ENCODE measurements at places on chromosomes 4 and X.
A peak's percentile ranks its signal among the peaks of the same experiment; 100 is the strongest.

GRCh38 chrX:45445745-45446412, 245.2 kb upstream of the DIPK2B start:
- DNase-seq = no peak

GRCh38 chr4:138656990-138657389, 358.6 kb upstream of the NOCT start:
- no peak for DNase-seq

DNA sequence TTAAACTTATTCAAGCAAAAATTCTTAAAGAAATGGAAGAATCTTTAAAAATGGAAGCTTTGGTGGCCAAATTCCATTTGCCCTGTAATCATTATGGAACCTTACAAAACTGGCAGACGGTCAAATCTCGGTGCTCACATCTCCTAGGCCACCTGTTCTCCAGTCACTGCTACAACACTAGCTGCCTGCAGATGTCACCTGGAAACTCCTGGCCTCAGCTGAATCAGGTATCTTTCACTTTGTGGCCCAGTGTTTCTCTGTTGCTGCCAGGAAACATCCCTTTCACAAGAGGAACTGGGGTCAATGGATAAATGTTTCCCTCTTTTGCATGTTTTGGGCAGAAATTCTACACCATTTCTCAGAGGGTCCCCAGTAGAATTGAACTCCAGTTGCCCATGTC, 4.2 kb upstream of the CXCL3 start:
- peak; percentile 39 for DNase-seq

DNA sequence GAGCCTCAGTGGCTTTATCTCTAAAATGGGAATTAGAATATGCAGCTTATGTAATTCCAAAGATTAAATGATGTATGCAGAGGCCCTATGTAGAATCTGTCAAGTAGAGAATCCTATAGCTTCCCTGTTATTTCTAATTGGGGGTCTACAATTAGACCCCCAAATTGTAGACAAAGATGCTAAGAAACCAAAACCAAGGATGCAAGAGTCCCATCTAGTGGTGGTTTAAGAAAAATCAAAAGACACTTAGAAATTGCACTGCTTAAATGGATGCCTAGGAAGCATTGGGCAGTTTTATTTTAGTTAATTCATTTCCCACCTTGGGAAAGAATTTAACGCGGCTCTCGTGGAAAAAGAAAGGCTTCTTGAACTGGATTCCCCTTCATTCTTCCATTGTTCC, 115.2 kb downstream of the GABRA2 start:
- no peak for DNase-seq

GRCh38 chr4:184752496-184753275, 18.8 kb upstream of the CENPU start:
- no peak for DNase-seq

- DNase-seq = no peak
Measured at GRCh38 chr4:139443661-139444060, 10.3 kb upstream of the RAB33B start.

DNA sequence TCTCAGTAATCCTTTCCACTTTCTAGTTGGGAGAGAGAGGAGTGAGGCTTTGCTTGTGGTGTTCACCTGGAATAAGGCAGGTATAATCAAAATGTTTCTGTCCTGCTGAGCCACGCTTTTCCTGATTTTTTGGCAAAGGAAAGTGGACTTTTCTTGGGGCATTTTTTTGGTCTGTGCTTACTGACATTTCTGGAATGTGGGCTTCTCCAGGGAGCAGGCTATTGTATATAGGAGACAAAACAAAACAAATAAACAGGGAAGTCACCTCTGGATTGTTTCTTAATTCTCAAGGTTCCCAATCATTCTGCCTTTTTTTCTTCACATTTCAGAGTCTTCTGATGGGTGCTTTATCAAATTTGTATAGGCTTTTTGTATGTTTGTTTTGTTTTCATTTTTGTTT, 25.7 kb upstream of the RP2 start:
- DNase-seq = no peak

GRCh38 chr4:124055896-124056295, 656.6 kb downstream of the ANKRD50 start:
- no peak for DNase-seq

DNA sequence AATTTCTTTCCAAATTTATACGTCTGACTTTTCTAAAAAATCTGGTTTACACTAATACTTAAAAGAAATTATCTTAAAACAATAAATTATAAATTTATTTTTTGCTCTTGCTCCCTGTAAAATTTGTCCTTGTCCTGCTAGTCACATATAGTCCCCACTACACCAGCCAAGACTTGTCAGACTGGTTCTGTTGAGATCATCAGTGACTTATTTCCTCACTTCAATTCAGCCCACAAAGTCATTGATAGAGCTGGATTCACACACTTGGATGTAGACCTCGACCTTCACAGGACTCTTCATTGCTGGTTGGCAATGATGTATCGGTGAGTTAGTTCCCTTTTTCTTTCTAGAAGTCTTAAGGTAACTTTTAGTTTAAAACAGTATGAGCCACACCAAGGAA, at the start of gene TMPRSS11E:
Gene TMPRSS11E (plus strand): TSS at position 263 of the 400 bp plus-strand sequence. CDS start 50 bp downstream, at position 313.
- no peak for DNase-seq

GRCh38 chr4:112647785-112648184, 10.8 kb downstream of the LARP7 start:
- DNase-seq = no peak

DNA sequence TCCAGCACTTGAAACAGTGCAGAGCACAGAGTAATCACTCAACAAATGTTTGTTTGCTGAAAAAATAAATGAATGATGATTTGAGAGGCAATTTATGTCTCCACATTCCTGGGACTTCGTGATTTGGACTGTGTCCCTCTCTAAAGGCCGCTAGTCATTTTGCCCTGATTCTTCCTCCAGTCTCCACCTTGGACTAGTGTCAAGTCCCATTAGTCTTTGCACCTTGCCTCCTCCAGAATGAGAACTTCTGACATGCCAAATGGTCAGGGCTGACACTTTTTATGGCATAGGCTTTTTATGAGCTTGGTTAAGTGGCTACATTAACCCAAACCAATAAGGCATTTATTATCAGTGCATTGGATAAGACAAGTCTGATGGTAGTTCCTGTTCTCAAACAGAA, 65.1 kb upstream of the POF1B start:
- no peak for DNase-seq

DNA sequence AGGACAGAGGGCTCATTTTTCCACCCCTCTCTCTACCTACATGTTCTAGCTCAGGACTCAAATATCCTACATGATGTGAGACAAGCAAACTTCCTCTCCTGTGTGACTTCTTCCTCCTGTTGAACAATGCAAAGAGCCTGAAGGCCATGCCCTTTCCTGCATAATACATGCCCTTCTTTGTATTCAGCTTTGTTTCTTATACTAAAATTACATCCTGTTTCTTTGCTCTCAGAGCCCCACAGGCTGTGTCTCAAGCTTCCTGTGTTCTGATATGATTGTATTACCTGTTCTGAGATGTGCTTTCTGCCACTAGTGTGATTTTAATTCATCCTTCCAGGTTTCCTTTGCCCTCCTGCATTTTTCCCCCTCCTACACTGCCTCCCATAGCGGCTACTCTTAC, 166.4 kb upstream of the AFF2 start:
- no peak for DNase-seq

GRCh38 chrX:136866337-136867095, 14.0 kb downstream of the RBMX start:
- DNase-seq = no peak

GRCh38 chr4:73872316-73873108, 3.3 kb downstream of the CXCL1 start:
- DNase-seq = no peak

GRCh38 chrX:12657881-12658280, 133.3 kb upstream of the PRPS2 start:
- no peak for DNase-seq

DNA sequence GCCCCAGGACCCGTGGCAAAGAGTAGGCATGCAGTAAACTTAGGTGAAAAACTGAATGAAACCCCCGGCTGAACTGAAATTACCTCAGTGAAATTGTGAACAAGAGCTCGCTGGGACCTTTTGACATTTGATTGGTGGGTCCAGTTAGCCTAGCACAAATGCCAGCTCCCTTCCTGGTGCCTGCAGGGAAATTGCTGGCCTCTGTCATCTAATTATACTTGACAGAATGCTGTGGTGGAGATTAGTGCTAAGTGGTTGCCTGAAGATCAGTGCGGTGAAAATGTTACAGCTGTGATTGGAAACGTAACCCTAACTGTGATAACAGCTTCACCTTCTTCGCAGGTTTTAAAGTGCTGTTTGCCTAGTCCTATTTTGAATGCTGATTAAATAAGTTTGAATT, 43.0 kb downstream of the ADD1 start:
- DNase-seq = no peak
